ENCODE measurements at places on chromosomes 12 and 14.
A peak's percentile ranks its signal among the peaks of the same experiment; 100 is the strongest.

DNA sequence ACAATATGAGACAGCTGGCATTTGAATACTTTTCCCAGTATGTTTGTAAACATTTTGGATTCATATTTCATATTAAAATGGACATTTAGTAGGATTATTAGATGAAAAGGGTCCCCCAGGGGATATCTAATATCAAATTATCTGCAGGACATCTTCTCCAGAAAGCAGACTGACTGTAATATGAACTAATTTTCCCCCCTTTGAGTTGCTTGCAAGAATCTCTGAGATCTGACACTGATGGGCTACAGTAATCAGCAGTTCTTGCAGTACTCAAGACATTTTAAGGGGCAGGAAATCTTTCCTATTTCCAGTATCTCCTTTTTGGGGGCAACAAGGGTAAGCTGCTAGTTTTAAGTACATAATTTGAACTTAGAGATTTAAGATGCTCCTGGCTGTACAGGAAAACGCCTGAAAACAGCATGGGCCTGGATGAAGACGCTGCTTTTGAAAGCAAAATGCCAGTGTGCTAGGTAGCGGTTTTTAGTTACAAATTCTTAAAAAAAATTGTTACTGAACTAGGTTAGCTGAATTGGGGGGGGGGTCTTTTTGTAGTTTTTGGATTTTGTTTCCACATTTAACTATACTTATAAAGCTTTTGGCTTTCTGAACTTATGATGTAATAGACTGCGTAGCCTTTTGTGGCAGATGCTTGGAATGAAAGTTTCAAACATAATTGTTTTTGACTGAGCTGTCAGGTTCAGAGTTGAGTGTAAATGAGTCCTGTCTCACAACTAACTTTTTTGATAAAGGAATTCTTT is 2.2 kb downstream of the FRMD6 start:
- no peak for DNase-seq

- DNase-seq = no peak
Measured at GRCh38 chr14:61438860-61439765, 117.7 kb downstream of the PRKCH start.

DNA sequence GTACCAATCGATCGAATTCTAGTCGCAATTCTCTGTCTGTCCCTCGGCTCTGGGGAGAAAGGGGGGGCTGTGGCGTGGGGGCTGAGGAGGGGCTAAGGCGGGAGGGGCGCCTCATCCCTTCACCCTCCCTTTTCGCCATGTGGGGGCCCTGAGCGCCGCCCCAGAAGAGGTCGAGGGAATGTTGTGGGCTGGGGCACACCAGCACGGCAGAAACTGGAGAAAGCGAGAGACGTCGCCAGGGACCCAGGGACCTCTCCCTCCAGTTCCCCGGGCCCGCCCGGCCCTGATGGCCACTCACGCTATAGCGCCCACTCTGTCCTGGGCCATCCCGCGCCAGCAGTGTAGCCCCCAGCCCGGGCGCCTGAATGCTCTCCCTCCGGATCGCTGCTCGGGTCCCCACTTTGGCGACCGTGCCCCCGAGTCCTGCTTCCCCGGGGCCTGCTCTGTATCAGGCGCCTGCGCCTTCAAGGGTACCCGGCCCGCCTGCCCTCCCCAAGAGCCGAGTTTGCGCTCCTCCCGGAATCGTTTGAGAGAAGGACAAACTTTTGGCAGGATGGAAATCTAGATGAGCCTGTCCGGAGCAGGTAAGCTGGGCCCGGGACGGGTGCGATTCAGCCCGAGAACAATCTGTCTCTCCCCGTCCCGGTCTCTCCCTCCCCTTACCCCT is 62.6 kb downstream of the SMUG1 start:
- DNase-seq = no peak

DNA sequence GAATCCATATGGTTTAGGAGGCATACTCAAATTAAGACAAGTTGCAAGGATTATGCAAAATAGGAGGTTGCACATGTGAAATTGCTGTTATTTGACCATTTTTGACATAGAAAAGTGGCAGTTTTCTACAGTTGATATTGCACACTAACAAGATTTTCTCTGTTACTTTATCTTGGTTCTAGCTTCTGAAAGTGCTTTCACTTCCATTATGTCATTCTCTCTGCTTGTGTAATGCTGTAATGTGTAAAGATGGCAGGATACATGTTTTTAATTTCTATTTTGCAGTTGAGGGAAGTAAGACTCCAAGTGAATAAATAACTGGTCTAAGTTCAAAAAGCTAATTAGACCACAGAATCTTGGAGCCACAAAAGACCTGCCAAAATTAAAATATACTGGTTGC is 60.6 kb downstream of the MYRFL start:
- no peak for DNase-seq

DNA sequence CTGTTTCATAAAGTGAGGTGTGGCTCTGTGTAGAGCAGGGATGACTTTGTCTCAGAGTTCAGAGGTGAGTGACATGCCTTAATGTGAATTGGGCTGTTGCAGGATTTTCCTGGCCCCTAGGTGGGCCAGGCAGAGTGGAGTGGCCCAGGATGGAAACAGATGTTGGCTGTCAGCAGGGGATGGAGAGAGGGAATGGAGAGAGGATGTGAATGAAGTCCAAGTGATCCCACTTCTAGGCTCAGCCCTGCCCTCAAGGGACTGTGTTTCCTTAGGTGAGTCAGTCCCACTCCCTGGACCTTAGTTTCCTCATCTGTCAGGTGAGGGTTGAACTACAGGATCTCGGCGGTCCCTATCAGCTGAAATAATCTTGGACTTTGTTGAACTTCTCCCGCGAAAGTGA is 7.5 kb downstream of the GALNT16 start:
- DNase-seq = no peak

DNA sequence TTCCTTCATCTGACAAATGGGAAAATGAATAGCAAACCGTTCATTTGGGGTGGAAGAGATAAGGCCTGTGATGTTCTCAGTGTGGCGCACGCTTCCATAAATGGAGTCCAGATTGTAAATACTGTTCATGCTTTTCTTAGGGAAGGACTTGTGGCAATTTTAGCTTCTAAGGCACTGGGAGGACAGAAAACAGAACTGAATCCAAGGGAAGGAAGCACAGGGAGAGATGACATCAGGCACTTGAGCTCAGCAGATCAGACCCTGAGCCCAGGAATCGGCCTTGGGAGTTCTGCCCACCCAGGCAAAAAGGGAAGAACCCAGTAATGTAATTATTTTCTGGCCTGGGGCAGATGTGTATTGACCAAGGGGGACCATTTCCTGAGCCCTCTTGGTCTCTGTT is 7.2 kb upstream of the SH2B3 start:
- no peak for DNase-seq

GRCh38 chr14:92014040-92014439 is 25.8 kb downstream of the TRIP11 start:
- no peak for DNase-seq

DNA sequence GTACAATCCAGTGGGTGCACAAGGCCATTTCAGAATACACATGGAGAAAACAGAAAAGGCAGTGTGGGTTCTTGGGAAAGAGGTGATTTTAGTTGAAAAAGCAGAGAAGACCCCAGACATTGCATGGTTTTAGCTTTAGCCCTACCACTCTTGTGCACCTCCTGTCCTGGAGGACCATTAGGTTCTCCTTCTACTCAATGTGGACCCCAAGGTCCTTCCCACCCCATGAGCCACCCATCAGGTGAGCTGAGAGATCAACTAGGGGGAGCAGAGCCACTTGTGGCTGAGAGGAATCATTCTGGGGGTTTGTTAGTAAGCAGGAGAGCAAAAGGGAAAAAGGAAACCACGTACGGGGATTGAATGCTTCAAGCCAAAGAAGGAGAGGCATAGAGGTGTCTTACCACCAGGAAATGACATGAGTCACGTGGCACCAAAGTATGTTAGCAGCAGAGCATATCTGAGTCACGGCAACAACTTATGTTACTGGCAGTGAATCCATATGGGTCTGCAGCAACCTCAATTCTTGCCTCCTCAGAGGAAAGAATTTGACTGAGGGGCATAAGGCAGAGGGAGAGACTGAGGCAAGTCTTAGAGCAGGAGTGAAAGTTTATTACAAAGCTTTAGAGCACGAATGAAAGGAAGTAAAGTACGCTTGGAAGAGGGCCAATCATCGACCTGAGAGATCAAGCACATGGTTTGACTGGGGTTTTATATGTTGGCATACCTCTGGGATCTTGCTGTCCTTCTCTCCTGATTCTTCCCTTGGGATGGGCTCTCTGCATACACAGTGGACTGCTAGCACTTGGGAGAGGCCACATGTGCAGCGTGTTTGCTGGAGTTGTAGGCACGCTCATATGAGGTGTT is 73.9 kb downstream of the HSD17B6 start:
- peak; percentile 1 for DNase-seq

- no peak for DNase-seq
Measured at GRCh38 chr14:93011650-93012325, 88.8 kb downstream of the CHGA start.

GRCh38 chr12:68821357-68822188 is 13.6 kb downstream of the MDM2 start:
- no peak for DNase-seq

GRCh38 chr12:80565271-80565670 is 121.2 kb downstream of the PTPRQ start:
- no peak for DNase-seq

DNA sequence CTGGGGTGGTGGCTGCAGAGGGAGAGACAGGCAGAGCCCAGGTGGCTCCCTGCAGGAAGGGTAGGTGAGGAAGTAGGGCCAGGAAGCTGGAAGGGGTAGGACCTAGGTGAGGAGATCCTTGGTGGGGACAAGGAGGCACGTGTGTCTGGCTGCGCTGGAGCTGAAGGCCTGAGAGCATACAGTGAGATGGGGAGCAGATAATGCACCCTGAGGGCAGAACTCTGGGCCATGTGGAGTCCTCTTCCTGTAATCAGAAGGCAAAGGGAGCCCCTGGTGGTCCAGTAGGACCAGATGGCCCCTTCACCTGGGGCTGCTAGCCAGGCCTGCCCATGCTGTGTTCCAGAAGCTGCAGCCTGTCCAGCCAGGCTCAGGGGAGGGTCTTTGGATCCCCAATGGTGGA is 15.3 kb upstream of the KRT80 start:
- no peak for DNase-seq

DNA sequence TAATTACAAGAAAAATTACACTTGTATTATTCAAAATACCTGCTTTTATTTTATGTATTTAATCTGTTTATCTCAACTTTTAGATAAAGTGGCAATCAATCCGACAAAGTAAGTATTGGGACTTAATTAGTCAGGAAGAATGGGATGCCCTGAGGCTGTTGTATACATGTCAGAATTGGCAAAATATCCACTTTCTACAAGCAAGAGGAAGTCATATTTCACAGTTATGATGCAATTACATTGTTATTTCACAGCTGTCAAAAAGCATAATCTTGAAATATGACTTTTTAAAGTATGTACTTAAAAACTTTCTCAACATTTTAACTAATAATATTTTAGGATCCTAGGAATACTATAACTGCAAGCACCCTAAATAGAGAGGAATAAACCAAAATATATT is 357.1 kb upstream of the MGAT4C start:
- DNase-seq = no peak

- DNase-seq = no peak
Measured at GRCh38 chr12:2858944-2859421, 2.1 kb upstream of the TEX52 start.

DNA sequence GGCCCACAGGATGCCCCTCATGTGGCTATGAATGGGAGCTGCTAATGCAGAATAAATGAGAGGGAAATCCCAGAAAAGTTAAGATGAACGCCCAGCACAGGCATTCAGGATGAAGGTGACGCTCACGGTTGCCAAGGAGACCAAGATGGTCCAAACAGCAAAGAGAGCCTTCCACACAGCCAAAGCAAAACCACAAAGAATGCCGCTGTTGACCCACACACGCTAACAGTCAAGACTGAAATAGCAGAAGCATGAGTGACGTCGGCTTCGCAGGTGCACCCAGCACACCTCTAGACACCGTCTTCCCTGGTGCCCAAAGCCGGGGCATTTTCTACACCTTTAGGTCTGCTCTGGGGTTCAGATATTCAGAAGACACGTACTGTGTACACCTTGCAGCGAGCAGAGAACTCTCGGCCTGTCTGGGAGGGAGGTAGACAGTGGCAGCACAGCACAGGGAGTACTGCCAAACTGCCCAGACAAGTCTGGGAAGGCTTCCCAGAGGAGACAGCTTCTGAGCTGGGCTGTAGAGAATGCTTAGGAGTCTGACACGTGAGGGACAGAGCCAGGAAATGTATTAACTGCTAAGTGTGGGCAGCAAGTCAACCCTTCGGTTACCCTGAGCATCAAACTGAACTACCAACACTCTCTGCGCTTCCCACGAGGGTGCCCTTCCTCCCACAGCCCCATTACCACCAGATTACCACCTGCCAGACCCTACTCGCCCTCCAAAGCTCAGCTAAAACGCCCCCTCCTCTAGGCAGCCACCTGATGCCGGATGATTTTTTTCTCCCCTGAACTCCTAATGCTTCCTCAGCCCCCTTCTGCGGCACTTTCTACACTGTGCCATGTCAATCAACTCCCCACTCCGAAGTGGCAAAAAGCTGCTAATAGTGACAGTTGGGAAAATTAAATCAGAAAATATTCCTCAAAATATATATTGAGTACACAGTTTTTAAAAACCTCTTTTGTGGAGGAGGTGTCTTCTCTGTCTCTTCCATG is 50.1 kb downstream of the CCDC88C start:
- peak; percentile 43 for DNase-seq

DNA sequence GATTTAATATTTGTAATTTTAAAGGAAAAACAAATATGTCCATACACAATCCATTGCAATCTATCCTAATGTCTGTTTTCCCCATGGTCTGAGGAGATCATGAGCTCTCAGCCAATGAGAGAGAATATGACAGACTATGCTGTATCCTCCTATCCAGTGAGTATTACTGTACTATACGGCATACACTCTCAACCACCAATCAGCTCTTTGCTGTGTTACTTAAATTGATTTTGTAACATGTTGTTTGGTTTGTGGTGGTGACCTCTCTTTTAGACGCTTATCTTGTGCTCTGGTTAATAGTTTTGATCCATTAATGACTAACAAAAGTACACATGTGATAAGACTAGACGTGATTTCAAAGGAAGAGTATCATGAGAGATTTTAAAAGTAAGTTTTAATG is 231.5 kb upstream of the FOXN3 start:
- no peak for DNase-seq

- no peak for DNase-seq
Measured at GRCh38 chr12:59389968-59390576, 205.8 kb upstream of the SLC16A7 start.

DNA sequence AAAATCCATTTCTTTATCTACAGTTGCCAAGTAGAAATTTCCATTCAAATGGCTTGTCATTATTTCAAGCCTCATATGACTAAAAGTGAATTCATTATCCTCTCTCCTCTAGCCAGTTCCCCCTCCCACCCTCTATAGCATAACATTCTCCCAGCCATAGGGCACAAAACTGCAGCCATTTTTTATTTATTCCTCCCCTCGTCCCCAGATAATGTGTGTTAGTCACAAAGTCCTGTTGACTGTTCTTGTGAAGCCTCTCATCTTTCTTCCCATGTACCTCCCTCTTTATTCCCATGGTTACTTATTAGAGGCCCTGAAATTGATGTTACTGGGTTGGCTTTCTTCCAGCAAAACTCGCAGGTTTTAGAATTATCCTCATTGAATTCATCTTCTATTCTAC is 13.2 kb downstream of the RTN1 start:
- no peak for DNase-seq

DNA sequence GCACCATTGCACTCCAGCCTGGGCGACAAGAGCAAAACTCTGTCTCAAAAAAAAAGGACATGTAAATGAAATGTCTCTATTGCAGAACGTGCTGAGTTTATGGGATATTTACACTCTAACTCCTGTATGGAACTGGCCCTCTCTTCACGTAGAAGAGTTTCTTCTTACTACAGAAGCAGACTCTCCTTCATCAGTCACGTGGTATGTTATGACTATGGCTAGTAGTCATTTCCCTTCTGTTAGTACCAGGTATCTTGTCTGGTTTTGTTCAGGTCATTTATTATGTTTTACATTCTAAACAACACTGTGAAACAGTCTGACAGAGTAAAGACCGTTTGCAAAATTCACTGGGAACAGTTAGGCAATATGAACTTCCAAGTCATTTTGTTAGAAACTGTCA is 20.3 kb downstream of the KNTC1 start:
- no peak for DNase-seq
